ENCODE measurements at places on chromosomes 2 and 18.

- DNase-seq: peak; percentile 39
Measured at GRCh38 chr2:171081649-171082111, 79.0 kb downstream of the TLK1 start.

DNA sequence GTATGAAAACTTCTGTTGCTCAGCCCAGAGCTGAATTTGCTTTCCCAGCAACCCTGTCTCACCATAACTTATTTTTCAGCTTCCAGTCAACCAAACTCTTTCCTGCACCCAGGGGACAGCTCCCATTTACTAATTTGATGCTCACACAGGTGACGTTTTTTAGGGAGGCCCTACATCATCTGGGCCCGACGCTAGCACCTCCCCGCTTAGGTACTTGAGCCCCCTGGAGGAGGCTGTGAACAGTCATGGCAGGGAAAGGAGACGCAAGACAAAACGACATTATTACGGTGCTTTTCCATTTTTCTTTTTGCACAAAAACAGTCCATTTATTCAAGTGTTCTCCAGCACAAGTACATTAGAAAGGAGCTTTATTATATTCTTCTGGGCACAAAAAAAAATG, 59.2 kb upstream of the POMC start:
- no peak for DNase-seq

- DNase-seq: no peak
Measured at GRCh38 chr2:64876137-64876647, 113.0 kb upstream of the SLC1A4 start.

- no peak for DNase-seq
Measured at GRCh38 chr2:176496761-176497160, 227.5 kb downstream of the MTX2 start.

- no peak for DNase-seq
Measured at GRCh38 chr2:192190474-192190873, 4.3 kb downstream of the TMEFF2 start.
